Posterior vena cava (tissue), 2 donors: ENCODE measurements at places on chromosomes 16 and 17.

DNA sequence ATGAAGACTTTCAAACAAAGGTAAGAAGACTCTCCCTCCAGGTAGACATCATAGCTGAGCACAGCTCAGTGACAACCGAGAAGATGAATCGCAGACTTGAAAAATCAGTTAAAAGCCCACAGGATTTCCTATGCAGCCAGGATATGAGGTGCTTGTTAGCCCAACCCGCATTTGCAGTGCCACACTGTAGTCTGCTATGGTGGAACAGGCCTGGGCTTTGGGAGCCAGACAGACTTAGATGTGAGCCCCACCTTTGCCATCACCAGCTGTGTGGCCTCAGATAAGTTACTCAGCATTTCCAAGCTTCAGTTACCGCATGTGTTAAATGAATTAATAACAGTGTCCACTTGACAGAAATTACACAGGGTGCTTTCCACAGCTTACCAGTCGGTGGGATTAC lies 204.4 kb upstream of the HS3ST3A1 start:
- no peak for DNase-seq

- DNase-seq: no peak
Measured at GRCh38 chr16:75039941-75040340, 41.1 kb downstream of the ZNRF1 start.

DNA sequence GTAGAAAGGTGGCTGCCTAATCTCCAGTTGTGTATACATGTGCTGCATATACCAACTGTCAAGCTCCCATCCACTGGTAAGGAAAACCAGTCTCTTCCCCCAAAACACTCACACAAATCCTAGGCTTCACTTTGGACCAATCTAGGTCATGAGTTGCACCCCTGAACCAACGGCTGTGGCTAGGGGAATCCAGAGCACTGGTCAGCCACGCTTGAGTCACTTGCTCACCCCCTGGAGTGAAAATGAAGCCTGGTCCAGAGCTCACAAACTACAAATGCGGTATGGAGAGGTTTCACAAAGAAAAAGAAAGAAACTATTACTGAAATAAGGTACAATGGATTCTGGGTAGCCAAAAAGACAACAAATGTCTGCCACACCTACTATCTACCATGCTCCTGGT lies 66.1 kb upstream of the NLK start:
- DNase-seq: no peak

- no peak for DNase-seq
Measured at GRCh38 chr17:81665205-81666091, 957 bp downstream of the OXLD1 start.

DNA sequence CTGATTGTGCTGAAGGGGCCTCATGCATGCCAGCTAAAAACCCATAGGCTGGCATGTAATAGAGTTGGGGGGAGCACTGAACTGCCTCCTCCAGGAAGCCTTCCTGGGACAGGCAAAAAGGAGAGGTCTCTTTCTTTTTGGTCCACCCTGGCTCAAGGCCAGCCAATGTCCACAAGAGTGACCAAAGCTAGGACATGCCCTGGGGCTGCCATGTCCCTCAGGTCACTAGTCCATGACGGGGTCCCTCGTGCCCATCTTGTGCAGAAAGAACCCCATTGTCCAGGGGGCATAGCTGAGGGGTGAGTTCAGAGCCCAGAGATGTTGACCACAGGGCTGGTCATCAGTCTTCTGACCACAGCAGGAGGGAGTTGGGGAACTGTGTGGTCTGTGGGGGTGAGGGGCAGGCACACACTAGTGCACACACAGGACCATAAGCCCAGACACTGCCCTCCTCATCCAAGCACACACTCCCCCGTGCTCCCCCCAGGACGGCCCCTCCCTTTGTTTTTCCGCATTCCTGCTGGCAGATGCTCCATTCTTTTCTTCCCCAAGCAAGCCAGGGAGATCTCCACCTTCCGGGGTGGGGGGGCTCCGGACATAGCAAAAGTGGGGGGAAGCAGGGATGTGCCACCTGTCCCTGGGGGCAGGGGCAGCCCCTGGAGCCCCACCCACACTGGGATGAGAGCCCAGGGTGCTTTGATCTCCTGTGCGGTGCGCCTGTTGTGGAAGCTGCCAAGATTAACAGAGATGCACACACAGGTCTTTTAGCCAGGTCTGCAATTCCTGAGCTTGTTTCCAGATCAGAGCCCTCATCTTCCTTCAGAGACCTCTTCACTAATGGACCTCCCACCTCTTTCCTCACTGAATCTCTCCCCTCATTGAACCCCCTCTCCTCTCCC lies 25.2 kb upstream of the PHB1 start:
- no peak for DNase-seq

DNA sequence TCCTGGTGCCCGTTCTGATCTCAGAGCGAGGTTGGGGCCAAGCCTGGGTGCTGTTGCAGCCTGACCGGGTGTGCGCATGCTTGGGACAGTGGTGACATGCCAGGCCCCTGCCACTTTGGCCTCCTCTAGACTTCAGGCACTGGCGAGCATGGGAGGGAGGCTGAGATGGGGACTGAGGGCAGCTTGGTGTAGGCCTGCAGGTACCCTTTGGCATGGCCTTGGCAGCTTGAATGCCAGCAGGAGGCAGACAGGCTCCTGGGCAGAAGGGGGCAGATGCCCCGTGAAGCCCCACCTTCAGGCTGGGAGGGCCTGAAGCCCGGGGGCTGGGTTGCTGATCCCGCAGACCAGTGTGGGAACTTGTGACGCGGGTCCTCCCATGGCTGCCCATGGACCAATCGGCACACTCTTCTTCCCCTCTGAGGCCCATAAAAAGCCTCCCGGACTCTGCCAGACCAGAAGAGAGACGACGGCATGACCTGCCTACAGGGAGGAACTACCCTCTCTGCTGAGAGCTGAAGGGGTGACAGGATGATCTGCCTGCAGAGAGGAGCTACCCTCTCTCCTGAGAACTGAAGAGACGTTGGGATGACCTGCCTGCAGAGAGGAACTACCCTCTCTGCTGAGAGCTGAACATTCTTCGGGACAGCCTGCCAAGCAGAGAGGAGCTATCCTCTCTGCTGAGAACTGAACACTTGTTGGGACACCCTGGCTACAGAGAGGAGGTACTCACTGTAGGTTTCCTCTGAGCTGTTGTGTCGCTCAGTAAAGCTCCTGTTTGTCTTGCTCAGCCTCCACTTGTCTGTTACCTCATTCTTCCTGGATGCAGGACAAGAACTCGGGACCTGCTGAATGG lies 17.5 kb downstream of the RHOT1 start:
- no peak for DNase-seq
